ENCODE measurements at places on chromosomes 11 and 22.

- no peak for DNase-seq
These were observed 106.3 kb downstream of the KCNQ1 start for GRCh38 chr11:2551131-2551530.

GRCh38 chr11:87019613-87020271 is 18.0 kb upstream of the TMEM135 start:
- DNase-seq: no peak

DNA sequence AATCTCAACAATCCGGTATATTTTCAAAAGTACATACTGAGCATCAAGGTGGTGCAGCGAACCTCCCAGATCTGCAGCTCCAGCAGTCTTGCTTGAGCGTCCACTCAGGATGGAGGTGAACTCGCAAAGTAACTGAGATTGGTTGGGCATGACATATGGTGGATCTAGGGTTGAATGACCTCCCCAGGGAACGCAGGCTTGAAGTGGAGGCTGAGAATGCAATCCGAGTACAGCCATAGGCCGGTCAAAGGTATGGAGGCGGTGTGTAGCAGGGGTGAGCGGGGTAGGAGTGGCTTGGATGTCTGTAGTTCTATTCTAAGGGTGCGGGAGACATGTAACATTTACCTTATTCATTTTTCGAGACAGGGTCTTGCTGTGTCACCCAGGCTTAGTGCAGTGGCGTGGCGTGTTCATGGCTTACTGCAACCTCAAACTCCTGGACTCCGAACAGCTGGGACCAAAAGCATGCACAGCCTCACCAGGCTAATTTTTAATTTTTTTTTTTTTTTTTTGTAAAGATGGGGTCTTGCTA is 631 bp upstream of the C22orf39 start:
- peak; percentile 64 for DNase-seq

DNA sequence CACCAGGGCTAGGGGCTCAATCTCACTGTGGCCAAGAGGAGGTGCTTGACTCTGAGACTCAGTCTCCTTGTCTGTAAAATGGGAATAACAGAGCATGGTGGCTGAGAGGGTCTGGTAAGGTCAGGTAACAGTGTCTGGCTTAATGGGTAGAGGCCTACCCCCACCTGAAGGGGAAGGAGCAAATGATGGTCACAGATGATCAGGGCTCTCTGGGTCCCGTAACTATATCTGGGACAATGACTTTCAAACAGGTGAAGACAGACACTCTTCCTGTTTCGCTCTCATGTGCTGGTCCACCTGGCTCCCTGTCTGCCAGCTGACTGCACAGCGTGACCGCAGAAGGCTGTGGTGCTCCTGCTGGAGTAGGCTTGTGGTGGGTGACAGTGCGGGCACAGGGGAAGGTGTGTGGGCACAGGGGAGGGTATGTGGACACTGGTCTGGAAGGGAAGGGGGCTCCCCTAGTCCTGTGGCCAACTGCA is 4.0 kb downstream of the A4GALT start:
- DNase-seq: no peak

DNA sequence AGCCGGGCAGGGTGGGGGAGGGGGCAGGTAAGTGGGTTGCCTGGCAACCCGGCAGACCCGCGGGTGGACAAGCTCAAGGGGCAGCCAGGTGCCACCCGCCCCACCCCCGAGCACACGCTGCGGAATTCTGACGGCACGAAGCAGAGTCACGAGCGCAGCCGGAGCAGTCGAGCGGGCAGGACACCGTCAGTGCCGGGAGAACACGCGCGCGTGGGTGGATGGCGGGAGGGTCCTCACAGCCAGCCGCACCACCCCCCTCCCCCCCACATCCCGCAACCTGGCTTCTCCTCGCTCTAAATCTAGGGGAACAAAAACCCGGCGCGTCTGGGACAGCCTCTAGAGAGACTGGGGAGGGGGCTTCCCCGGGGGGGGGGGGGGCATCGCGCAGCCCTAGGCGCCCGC is 133.1 kb upstream of the HSD17B12 start:
- DNase-seq: no peak

- no peak for DNase-seq
These were observed 411 bp upstream of the EXPH5 start for GRCh38 chr11:108593923-108594434.

DNA sequence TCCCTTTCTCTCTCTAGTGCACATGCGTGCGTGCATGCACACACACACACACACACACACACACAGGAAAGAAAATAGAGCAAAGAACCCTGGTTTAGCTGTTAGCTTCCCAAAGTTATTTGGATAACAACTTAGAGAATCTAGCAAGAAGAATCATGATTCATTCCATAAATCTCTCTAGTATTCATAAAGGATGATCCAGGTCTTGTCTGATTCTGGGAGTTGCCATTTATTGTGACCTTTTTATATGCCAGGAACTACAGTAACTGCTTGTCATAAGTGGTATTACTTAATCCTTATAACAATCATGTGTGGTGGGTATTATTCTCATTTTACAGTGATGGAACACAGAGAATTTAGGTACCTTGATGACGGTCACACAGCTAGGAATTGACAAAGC is 141.5 kb upstream of the MTMR2 start:
- DNase-seq: no peak

DNA sequence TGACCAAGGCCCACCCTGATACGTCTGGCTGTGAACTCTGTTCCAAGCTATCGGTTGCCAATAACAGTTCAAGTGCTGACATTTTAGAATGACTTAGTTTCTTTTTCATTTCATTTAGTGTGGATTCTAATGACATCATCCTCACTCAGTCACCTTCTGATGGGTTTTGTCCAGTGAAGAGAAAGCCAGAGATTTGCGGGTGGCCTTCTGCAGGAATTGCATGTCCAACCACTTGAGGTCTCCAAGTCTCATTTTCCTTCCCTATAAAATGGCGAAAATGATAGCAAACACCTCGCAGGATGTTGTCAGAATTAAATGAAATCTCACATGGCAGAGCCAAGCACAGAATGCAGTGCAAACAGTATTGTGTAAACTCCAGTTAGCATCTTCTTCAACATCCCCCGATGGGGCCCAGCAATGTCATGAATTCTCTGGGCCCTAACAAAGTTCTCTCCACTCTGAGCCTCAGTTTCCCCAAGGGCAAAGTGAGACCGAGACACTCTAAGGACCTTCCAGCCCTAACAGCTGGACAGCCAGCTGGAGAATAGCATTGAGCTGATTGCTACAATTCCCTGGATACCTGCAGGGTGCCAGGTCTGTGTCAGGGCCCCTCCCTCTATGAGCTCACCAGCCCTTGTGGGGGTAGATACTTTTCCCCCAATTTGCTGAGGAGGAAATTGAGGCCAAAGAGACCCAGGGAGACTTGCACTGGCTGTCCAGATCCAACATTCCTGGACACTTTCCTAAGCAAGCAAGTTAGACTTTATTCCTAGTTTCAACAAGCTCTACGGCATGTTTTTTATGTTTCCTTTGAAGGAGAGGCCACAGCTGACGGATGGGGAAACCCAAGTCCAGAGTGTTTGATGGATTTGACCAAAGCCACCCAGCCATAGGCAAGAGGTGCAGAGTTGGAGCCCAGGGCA is 286.7 kb downstream of the MN1 start:
- DNase-seq: peak; percentile 94

DNA sequence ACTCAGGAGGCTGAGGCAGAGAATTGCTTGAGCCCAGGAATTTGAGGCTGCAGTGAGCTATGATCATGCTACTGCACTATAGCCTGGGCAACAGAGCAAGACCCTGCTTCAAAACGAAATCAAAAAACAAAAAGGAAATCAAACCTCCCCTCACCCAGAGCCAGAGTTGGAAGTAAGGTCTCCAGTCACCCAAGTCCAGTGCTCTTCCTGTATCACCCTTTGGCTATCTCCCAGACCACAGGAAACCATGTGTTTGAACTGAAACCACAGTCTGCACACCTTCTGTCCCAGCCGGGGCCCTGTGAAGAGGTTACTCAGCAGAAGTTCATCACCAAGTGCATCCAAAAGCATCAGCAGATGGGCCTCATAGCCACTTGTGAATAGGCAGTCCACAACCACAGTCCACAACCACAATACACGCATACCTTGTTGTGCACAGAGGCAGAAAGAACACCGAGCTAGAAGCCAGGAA is 4.6 kb downstream of the MYH9 start:
- no peak for DNase-seq

GRCh38 chr11:12705874-12706273 is 31.7 kb downstream of the TEAD1 start:
- DNase-seq: no peak

Measured in muscle of back (tissue), 13 donors.